Natural killer cell (primary cell): ENCODE measurements at places on chromosomes 4 and X.

- DNase-seq: peak; percentile 59
Observed at GRCh38 chrX:129755779-129756650, 17.2 kb downstream of the XPNPEP2 start.

DNA sequence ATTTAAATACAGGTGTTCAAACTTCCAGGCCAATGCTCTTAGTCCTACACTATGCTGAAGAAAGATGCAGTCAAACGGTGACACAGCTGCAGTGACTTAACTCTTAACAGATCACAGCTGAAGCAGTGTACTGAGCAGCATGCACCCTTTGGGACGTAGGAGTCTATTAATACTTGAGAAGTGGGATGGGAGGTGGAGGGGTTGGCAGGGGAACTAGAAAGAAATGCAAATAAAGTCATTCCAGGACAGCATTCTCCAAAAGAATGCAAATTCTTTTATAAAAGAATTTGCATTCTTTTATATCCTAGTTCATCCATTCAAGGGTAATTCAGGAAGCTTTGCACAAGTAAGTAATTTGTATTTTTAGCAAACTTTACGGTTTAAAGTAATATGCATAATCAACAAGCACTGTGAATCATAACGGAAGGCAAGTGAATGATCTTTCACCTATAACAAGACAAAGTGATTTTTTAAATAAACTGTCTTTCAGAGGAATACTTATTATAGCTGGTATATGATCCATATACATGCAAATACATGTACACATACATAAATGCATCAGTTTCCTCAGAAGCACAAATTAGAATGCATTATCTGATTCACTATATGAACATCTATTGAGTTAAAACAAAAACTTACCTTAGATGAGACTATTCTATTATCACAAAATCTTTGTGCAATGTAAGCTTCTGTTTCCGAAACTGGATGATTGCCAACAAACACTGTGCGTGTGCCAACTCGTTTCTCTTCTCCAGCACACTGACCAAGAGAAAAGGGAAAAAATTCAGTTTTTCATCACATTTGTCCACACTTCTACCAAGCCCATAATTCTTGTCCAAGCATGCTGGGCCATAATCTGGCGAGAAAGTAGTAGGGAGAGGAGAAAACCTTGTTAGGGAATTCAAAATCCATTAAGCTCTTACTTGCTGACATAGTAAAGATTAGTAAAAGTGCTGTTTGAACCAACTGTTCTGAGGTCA, 106.5 kb downstream of the ATP11C start:
- DNase-seq: no peak

DNA sequence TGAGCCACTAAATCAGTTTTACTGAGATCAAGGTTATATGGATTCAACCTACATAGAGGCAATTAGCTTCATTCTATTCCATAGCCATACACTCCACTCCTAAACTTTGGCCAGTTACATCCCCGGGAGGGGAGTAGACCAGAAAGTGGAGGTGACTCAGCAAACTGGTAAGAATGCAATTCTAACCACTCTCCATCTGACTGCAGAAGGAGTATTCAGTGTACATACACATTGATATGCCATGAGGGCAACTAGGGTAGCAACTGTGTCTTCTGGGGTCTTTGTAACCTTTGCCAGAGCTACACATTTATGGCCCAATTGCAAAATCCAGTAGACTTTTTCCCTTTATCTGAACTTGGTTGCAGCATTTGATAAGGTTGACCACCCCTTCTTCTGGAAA, 7.6 kb downstream of the SLC25A43 start:
- DNase-seq: no peak

GRCh38 chrX:154096140-154097002, 1.1 kb downstream of the MECP2 start:
- peak; percentile 16 for DNase-seq

GRCh38 chrX:151386838-151387459, 10.1 kb upstream of the VMA21 start:
- no peak for DNase-seq

- DNase-seq: no peak
Observed at GRCh38 chr4:52876069-52876468, 14.0 kb downstream of the RASL11B start.

DNA sequence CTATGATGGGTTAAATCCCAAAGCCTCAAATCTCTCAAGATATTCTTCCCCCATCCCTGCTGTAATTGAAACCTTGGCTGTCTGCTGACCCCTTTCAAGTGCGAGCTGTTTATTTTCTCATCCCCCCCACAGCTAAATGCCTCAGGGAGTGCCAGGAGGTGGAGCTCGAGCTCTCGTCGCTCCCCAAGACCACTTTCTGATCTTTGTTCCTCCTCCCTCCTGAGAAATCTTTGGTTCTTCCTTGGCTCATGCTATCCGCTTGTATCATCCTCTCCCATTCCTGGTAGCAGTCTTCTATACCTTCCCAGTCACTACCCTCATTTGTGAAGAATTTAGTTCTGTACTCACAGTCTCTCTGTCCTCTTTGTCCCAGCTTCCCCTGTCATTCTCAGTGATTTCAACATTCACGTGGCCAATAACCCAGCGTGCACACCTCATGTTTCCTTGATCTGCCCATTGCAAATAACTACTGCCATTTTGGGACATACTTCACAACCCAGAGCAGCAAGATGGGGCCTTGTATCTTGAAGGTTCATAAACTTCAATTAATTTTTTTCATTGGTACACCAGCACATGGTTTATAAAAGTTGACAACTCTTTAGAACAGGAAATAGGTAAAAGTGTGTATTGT, 9.2 kb upstream of the SLC25A43 start:
- no peak for DNase-seq

GRCh38 chr4:94453391-94453963, 1.7 kb downstream of the PDLIM5 start:
- DNase-seq: no peak

DNA sequence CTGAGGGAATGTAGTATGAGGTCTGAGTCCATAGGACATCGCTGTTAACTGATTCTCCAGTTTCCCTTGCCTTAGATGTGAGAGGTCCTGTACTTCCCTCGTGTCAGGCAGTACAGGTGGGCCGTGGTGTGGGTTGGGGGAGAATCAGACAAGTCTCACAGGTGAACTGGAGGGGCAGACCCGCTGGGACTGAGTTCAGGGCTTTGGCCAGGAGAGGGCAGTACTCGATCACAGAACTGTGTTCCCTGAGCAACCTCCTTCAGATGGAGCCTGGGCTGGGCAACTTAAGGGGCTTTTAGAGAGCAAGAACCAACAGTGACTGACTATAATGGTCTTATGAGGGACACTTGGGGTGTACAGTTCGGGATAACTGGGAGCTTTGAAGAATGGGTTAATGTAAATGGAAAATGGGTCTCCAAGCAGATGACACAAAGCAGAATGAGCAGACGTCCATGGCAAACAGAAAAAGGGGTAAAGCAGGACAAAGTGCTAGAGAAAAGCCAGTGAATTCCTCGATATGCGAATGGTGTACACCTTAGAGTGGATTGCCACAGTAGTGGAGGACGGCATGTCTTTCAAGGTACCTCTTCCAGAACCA, 83.6 kb downstream of the CCNG2 start:
- peak; percentile 65 for DNase-seq

DNA sequence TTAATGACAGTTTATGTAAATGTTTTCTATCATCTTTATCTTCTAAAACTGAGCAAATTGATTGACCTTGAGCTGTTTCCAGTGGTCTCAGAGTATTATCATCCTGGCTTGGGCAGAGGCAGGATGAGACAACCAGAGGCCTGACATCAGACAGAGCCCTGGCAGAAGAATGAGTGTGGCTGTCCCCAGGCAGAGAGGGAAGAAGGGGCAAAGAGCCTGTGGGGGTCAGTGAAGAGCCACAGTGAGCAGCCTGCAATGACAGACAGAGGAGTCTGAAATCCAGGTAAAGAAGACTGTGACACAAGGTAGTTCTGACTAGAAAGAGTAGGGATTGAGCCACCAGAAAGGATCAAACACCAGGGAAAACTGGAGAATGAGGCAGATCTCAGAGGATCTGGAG, 182.4 kb upstream of the ARSJ start:
- DNase-seq: no peak

- no peak for DNase-seq
Observed at GRCh38 chrX:14832586-14832985, 40.3 kb downstream of the FANCB start.

GRCh38 chr4:26179316-26179760, 141.5 kb upstream of the RBPJ start:
- no peak for DNase-seq

GRCh38 chr4:184994623-184995010, 23.7 kb upstream of the HELT start:
- no peak for DNase-seq

DNA sequence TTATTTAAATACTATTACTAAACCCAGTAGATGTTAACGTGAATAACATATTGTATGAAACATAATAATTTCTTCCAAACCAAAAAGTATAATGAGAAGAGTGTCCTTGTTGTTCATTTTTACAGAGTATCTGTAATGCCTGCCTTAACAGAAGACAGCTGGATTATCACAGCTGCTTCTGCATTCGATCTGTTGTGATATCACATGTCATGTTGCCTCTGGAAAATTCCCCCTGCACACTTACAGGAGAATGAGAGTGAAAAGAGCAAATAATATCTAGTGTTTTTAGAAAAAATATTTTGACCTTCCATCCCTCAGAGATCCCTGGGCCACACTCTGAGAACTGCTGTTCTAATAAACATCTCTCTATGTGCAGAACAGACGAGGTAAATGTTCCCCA, 240.1 kb upstream of the NOCT start:
- DNase-seq: no peak

GRCh38 chr4:53116954-53117353, 248.9 kb downstream of the SCFD2 start:
- DNase-seq: no peak

- peak; percentile 14 for DNase-seq
Observed at GRCh38 chrX:11558972-11559371, 106.7 kb downstream of the ARHGAP6 start.

GRCh38 chrX:152245213-152245612, 106.8 kb upstream of the MAGEA10 start:
- DNase-seq: no peak

GRCh38 chr4:33349376-33349775, 2629.2 kb downstream of the PCDH7 start:
- no peak for DNase-seq

DNA sequence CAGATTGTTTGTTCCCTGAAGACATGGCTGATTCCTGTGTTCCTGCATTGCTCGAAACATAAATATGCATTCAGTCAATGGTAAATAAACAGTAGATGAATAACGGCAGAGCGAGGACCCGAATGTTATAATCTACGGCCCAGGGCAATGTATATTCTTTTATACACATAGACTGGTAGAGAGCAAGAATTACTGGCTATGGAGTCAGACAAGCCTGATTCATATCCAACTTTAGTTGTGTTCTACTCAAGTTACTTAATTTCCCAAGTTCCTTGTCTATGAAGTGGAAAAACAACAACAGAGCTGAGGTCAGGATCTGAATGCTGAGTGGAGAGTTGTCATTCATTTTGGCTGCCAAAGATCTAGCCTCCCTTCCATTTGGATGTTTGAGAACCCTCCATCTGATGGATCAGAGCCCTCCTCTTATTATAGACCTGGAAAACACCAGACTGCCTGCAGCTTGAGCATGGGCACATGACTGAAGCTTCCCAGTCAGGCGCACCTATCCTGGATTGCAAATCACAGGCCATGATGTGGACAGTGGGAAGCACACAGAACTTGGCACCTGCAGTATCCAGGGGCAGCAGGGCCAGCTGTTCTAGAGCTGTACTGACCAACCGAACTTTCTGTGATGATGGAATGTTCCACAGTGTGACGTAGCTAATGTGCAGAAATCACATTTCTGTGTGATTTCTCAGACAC, 80.1 kb downstream of the FAM184B start:
- no peak for DNase-seq

DNA sequence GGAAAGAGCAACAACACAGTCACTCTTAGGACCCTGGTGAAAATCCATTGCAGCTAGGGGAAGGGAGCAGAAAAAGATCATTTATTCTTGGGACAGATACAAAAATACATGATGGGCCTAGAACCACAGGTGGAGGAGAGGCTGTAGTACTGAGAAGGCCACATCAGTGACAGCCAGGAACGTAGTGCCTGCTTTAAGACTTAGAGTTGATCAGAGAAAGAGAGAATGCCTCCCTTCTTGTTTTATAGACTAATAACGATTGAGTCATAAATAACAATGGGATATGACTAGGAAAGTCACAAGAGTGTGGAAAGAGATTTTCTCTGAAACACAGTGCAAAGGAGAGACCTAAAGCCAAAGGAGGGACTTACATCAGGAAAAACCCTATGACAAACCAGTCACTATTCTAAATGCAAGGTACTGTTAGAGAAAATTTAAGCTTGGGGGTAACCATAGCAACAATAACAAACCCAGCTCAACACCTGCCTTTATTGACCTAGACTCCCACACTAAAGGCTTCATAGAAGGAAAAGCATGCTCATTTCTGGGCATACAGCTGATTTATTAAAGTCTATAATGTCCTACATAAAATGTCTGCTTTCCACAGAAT, 1015.0 kb upstream of the GRID2 start:
- DNase-seq: no peak

- no peak for DNase-seq
Observed at GRCh38 chr4:23579166-23579565, 310.7 kb downstream of the PPARGC1A start.

DNA sequence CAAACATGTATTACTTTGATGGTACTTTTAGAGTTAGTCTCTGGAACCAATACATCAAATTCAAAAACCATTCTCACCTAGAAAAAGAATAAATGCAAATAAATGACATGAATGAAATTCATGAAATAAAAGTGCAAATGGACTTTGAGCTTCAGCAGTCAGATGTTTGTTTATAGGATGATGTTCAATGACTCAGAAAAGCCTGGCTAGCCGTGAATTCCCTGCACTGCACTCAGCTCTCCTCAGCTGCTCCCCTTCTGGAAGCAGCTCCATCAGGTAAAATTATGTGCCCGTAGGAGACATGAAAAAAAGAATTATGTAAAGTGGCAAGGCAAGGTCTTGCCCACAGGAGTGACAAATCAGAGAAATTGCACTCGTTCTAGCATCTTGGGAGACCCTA, 390.6 kb downstream of the GPM6A start:
- DNase-seq: no peak

DNA sequence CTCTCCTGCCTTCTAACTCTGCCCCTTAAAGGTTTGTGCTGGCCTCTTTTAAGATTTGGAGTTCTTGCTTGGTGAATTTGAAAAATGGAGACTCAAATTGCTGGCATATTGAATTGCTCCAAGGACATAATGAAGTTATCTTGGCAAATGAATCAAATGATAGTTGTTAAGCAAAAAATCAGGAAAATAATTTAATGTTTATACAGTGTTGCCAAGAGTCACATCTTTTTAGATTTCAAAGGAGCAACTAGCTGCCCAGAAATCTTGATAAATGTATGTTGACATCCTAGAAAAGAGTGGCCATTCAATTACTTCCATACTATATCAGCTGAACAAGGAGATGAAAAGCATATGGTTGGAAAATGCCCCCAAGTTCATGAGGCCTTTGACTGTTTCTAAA, 610.0 kb upstream of the LCORL start:
- DNase-seq: no peak

GRCh38 chr4:107035819-107036583, at the start of gene DKK2:
Gene DKK2 (minus strand): TSS chr4:107036313. CDS start chr4:107035591, 722 bp downstream.
- DNase-seq: peak; percentile 5

DNA sequence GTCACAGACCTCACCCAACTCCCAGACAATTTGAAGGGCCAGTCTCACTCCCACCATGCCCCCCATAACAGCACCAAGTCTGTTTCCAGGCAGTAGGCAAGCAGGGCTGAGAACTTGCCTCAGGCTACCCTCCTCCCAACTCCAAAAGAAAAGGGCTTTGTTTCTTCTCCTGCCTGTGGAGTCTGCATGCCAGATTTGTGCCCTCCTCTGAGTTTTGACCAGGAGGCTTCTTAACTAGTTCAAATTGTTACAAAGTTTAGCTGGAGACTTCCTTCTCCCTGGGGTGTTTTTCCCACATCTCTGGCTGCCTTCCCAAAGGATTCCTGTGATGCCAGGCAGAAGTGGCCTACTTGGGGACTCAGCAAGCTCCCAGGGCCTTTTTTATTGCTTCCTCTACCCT, 29.6 kb downstream of the PBDC1 start:
- no peak for DNase-seq
